ENCODE measurements at places on chromosomes 4 and X.

DNA sequence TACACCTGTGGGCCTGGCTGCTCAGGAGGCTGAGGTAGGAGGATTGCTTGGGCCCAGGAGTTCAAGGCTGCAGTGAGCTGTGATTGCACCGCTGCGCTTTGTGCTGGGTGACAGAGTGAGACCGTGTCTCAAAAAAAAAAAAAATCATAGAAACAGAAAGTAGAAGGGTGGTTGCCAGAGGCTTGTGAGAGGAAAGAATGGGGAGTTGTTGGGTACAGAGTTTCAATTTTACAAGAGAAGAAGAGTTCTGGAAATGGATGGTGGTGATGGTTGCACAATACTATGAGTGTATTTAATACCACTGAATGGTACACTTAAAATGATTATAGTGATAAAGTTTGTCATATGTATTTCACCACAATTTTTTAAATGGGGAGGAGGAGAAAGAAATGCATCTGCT is 10.2 kb upstream of the GLOD5 start:
- no peak for DNase-seq

DNA sequence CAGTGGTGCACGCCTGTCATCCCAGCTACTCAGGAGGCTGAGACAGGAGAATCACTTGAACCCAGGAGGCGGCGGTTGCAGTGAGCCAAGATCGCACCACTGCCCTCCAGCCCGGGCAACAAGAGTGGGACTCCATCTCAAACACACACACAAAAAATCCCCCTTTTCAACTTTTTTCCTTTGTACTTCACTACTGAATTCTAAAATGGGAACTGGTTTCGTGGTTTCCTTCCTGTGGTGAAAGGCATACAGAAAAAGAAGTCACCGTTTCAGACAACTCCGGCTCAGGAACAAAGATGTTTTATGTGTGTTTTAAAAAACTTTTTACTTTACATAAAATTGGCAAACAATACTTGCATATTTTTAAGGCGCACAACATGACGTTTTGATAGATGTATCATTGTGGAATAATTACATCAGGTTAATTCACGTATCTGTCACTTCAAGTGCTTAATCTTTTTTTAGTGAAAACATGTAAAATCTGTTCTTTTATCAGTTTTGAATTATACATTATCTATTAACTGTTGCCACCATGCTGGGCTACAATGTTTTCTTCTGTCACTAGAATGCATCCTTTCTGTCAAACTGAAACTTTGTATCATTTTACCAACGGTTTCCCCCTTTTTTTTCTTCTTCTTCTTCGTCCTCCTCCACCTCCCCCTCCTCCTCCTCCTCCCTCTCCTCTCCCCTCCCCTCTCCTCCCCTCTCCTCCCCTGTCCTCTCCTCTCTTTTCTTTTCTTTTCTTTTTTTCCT is 186.0 kb downstream of the CRLF2 start:
- DNase-seq, result no peak

DNA sequence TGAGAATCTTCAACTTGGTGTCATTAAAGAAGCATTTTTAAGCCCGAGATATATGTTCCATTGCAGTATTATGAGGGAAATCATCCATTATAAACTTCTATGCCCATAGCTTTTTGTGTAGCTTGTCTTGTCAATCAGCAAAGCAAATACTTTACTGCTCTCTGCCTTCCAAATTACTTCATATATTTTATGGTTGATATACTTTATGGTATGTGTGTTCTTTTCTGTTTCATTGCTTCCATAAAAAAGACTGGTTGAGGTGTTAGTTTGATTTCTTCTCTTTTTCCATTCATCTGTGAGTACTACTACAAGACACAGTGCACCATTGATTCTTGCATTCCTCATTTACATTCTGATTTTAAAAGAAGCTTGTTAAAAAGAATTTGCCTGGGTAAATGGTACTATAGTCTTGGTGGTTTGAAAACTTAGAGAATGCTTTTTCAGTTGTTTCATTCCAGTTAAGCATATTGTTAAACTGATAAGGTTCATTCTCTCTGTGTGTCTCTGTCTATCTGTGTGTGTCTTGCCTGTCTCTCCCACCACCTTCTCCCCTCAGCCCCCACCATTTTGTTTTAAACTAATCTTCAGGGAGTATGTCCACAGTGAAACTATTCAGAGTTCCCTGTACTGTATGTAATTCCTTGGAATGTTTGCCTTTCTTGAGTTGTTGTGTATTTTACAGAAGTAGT is 27.1 kb downstream of the STAG2 start:
- DNase-seq, result no peak

- no peak for DNase-seq
These were observed 131.5 kb downstream of the JADE1 start for GRCh38 chr4:128940971-128941370.

- no peak for DNase-seq
These were observed 55.6 kb downstream of the RHOXF2B start for GRCh38 chrX:120021927-120022326.

- no peak for DNase-seq
These were observed 677.2 kb upstream of the INTU start for GRCh38 chr4:126955292-126956183.

DNA sequence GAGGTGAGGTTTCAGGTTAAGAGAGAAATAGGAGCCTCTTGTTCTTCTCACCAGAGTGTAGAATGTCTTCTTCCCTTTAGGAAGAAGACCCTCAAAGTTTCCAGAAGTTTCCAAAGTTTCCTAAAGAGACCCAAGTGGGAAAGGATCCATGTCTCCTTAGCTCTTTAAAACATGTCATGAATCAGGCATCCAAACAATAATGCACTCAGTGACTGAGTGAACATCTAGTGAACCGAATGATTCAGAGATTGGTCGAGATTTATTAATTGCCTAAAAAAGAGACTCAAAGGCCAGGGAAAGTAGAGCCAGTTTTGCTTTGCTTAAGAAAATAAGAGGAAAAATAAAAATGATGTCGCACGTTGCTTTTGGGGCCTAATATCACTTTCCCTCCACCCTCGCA is 29.4 kb downstream of the FGF5 start:
- DNase-seq, result no peak

DNA sequence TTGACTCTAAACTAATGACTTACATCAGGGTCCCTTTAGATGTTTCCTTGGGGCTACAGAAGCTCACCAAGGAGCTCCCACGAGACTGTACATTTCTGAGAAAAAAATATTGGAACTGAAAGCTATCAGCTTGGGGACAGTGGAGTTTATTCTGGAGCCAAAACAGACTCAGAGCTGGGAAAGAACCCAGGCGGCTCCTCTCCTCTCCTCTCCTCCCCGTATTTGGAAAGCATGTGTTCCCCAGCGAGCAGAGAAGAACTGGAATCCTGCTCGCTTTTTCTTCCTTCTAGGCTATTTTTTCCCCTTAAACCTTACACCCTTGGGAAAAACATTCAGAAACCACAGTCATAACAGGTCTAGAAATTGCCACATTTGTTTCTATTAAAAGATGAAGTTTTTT is 4.3 kb upstream of the MAP7D3 start:
- no peak for DNase-seq

GRCh38 chr4:152983774-152984411 is 47.8 kb downstream of the FHDC1 start:
- no peak for DNase-seq
